NCI-H1092 (cell line): ENCODE measurements at places on chromosomes 12 and 14.

DNA sequence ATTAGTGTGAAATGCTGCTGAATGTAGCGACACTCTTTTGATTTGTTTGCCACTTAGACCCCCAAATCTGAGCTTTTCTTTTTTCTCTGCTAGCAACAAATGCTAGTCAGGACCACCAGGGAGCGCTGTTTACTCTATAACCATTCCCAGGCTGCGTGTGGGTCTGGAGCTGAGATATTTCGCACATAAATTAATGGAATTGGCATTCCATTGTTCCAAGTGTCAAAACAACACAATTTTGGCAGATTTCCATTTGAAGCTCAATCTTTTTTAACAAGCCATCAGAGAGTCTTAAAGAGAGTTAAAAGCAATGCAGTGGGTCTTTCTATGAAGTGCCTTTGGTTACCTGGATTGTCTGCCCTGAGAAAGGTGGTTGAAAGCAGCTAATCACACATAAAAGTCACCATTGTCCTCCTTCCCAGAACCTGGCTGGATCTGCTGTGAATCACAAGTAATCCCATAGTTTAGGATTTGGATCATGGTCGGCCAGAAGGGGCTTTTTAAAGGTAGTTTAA is 7.4 kb upstream of the TMEM132C start:
- DNase-seq: peak; percentile 52

DNA sequence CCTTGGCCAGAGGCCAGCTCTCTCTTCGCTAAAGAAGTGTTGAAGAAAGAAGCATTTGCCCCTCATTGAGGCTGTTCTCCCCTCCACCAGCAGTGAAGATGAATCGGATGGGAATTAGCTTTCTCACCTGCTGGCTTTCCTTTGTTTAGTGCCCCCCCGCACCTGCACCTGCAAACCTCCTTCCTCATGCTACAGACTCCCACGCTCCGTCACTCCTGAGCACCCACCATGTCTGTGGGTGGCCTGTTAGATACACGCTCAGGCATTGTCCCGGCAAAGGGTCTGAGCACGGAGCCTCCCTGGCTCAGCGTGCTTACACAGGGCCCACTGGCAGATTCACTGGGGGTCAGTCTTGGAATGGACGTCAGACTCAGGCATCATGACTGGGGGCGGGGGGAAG is 121.6 kb downstream of the GLT1D1 start:
- no peak for DNase-seq

DNA sequence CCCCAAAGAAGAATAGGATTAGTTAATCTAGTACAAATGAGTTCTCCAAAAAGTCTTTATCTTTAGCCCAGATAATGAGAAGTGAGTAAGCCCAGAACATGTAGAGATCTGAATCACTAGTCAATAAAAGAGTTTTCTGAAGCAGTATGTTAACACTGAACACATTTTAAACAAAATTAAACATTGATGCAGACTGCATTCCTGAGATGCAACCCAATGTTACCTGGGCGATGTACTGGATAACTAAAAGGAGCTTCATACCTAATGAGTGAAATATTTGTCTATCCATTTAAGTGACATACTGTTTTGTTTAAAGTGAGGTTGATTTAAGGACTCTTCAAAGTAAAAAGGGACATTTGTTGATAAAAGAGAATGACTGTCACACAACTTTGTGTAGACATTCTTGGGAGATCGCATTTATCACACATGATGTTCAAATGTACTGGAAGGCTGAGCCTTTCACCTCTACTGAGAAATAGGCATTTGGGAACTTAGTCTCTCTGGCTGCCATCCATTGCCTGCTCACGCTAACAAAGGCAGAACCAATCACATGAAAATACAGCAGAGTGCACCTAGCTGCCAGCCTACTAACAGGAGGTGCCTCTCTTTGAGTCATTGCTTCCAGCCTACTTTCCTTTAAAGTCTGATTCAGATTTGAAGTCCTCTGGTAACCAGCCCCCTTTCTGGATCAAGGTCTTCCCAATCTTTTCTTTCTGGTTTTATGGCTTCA is 287.7 kb downstream of the BTG1 start:
- DNase-seq: no peak

DNA sequence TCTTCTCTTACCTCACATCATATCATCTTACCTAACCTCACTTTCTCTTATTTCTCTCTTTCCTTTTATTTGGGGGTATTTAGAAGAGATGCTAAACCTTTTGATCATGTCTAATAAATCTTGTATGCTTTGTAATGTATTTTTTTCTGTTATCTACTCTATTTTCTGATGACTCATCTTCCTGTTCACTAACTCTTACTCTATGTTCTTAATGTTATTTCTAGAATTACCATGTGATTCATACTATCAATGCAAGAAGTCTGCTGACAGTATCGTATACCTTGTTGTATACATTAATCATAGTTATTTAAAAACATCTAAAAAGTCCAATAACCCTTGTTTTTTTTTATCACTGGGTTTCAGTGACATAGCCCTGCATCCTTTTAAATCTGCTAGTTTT is 62.3 kb downstream of the MGAT4C start:
- no peak for DNase-seq

DNA sequence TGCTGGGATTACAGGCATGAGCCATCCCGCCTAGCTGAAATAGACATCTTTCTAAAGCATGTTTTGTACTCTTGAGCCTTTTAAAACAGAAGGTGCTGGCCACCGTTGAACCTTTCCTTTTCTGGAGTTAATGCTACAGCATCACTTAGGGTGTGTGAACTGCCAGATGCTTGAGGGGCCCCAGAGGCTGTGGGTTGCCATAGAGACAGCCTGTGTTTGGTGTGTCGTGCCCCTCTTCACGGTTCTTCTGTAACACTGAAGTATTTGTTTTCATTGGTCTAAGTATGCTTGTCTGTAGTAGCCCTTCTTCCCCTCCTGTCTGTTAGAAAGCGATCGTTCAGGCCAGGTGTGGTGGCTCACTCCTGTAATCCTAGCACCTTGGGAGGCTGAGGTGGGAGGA is 30.8 kb downstream of the PLEKHG3 start:
- DNase-seq: peak; percentile 26

DNA sequence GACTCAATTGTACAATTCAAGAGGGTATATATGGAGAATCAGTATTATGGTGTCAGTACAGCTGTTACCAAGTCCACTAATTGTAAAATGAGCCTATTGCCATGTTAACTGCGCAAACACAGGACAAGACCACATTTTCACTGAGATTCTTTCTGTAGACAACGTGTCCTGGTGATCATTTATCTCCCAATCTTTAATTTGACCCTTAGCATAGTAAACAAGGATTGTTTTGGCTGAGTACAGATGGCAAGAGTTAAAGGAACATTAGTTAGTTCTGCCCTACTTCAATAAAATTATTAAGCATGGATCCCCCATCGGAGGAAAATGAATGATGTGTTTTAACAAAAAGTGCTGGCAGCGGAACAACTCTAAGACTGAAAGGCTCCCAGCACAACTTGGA is 36.1 kb downstream of the SLC15A5 start:
- no peak for DNase-seq

DNA sequence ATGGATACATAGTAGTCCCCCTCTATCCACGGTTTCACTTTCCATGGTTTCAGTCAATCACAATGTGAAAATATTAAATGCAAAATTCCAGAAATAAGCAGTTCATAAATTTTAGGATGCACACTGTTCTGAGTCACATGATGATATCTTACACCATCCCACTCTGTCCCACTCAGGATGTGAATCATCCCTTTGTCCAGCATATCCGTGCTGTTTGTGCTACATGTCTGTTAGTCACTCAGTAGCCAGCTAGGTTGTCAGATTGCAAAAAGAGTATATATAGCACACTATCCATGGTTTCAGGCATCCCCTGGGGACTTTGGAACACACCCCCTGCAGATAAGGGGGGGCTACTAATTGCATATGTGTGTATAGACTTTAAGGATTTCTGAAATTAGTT is 8.1 kb upstream of the NAA30 start:
- DNase-seq: no peak

- DNase-seq: peak; percentile 56
Observed at GRCh38 chr14:67583711-67584644, 16.1 kb downstream of the PIGH start.

DNA sequence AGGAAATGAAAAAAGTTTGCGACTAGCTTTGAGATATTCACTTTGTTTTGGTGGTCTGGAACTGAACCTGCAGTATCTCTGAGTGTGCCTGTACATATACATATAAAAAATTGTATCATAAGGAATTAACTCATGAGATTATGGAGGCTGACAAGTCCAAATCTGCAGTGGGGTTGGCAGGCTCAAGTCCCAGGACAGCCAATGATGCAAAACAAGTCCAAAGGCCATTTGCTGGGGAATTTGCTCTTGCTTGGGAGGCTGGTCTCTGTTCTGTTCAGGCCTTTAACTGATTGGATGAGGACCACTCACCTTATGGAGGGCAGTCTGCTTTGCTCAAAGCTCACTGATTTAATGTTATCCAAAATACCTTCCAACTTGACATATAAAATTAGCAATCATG is 66.8 kb downstream of the FGD4 start:
- no peak for DNase-seq
